ENCODE measurements at places on chromosomes 11 and 22. TPM values are rescaled to one million over a fixed set of nuclear protein-coding genes. Genes with fewer than 3 reads are reported as not detected.

- peak; percentile 94 for DNase-seq
Measured at GRCh38 chr11:57324154-57324885, 432 bp downstream of the TNKS1BP1 start.

DNA sequence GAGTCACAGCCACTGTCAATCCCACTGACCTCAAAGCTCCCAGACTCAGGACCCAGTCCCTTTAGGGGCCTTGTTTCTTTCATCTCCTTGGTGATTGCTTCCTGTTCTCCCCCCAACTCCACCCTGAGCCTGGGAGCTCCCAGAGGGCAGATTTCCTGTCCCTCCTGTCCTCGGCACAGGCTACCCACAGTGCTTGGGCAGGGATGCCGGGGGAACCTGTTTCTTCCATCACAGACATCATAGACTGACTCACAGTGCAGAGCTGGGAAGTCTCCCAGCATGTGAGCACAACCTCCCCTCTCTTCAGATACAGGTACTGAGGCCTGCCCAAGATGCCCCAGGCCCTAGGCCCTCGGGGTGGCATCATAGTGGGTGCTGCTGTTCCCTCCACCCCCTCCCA is 16.6 kb downstream of the TRIM29 start:
- DNase-seq: no peak

GRCh38 chr22:32880893-32881596 is 79.5 kb downstream of the TIMP3 start:
- DNase-seq: peak; percentile 74

The OR51E1 gene
- not detected for total RNA-seq

DNA sequence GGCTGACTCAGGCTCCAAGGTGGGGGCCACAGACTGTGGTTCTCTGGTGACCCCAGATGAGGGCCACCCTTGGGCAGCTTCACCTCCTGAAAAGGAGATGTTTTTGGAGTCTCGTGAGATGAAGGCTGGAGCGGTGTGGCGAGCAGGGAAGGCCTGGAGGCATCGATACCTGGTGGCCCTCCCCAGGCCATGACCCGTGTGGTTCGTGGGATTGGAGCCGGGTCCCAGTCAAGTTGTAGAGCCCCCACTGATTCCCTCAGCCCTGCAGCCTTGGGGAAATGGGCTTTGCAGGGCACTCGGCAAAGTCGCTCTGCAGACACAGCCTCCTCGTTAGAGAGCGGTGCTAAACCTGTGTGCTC is 1083.4 kb downstream of the BRD1 start:
- no peak for DNase-seq

DNA sequence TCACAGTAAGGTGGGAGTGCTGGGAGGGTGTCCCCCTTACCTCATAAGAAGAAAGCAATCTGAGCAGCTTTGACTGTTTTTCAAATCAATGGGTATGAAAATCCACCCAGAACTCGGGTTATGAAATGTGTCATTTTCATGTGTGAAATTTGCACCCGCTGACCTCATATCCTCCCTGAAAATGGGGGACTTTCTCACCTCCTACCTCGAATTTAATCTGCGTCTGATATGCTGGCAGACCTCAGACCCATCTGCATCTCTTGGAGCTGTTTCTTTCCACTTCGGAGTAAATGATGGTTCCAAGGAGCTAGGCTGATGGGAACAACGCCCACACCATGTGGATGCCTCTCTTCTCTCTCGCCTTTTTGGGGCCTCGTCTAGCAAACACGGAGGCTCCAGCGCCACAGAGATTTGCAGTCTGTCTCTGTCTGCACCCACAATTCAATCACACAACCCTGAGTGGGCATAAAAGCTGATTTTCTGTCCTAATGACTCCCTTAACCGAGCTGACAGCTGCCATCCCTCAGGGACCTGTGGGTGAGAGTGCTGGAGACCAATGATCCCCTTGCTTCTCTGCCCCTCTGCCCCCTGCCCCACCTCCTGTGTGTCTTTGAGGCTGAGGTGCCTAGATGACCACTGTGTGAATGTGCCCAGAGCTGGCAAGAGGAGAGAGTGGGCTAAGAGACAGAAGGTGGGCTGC is 71.0 kb downstream of the TRIM29 start:
- DNase-seq: no peak

DNA sequence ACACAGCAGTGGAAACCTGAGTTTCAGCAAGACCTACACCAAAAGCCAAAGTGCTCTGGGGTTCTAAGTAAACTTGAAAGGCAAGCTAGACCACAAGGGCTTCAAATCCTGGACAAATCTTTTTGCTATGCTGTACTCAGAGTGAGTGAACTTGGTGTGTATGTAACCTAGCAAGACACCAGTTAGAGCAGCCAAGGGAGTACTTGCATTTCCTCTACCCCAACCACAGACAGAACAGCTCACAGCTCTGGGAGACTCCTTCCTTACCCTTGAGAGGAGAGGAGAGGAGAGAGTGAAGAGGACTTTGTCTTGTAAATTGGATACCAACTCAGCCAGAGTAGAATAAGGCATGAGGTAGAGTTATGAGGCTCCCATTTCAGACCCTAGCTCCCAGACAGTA is 71.4 kb downstream of the CTSC start:
- no peak for DNase-seq

The ARSA gene
- 65.7 TPM for total RNA-seq

The ANO1 gene
- not detected for total RNA-seq

The BCR gene
- 268 TPM for total RNA-seq

- DNase-seq: no peak
Measured at GRCh38 chr11:115191761-115192160, 312.5 kb downstream of the CADM1 start.
